ENCODE measurements at places on chromosomes 11 and 22.

- peak; percentile 88 for DNase-seq
Observed at GRCh38 chr11:114166897-114167323, 107.4 kb downstream of the ZBTB16 start.

DNA sequence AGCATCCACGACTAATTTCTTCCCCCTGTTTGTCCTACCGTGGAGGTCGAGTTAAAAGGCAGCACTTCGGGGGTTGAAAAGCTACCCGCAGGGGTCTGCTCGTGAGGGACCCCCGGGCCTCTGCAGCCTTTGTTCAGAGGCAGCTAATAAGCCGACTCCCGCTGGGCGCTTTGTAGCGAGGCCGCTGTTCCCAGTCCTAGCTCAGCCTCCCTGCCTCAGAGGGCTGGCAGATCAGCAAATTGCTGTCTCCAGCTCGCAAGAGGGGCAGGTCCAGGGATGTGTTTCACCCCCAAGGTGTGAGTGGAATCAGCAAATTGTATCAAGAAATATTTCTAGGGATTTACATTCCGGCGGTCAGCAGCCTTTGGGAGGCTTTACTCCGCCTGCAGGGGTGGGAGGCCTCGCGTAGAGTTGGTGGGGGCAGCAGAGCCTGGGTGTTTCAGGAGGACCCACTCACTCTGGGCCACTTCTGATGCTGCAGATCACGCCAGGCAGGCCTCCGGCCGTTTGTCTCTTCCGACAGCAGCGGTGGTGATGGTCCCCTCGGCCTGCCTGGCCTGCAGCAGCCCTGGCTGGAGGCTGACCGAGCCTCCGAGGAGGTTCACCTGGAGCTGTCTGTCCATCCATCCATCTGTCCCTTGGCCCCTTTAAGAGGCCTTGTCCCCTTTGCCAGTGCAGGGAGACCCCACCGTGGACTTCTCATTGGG, 21.6 kb upstream of the KCNQ1OT1 start:
- DNase-seq = no peak

GRCh38 chr11:19890308-19890707, 177.7 kb downstream of the NAV2 start:
- peak; percentile 98 for DNase-seq

DNA sequence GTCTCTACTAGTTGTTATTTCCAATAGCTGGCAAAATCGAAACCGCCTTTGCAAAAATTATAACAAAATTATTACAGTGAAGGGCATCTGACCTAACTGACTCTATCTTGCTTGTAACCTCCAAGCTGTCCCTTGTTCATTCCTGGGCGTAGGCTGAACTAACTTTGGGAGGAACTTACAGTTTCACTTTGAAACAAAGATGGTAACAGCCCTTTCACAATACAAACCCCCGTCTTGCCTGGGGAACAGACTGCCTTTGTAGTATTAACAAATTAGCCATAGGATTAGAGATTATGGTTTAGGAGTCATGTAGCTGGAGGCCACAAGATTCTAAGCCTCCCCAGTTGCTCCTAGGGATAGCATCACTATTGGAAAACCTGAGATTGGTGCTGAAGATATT, 131.6 kb upstream of the HSD17B12 start:
- no peak for DNase-seq

DNA sequence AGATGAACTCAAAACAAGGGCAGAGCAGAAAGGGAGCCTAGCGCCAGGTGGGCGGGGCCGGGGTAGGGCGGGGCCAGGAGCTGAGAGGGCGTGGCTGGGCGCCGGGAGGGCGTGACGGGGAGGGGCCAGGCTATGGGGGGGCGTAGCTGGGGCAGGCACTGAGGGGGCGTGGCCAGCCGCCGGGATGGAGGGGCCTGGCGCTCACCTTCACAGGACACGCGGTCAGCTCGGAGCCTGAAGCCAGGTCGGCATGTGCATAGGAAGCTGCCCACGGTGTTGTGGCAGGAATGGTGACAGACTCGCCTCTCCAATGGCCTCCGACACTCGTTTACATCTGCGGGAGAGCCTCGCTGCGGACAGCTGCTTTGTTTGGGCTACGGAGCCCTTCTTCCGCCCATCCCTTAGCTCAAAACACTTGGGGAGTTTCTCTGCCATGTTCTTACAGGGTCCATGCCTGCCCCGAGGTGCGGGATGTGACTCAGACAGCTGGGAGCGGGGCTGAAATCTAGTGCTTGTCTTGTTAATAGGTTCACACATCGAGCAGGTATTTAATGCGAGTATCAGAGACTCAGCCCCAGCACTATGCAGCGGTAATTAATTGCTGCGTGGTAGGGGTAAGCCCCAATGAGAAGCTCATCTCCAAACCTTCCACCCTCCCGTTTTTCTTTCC, 13.4 kb downstream of the VWCE start:
- DNase-seq = peak; percentile 20

GRCh38 chr11:65434057-65434666, 11.6 kb downstream of the NEAT1 start:
- DNase-seq = no peak

GRCh38 chr11:96260067-96260511, 82.9 kb downstream of the MAML2 start:
- DNase-seq = no peak

- DNase-seq = no peak
Observed at GRCh38 chr11:11117730-11118129, 235.3 kb downstream of the CSNK2A3 start.

DNA sequence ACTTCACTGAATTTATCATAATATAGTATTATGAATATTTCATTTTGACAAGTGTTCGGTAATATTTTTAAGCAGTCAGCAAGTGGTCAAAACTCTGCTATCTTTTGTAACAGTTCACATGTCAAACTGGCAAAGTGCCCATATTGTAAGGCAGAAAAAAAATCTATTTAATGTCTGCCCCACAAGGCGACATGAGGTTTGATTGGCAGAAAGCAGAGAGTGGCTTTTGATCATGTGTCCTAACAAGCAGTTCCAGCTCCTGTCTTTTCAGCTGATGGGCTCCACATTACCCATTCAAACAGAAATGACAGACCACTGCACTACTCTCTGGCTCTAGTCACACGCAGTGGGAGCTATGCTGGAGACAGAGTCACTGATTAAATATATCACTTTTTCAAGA, 59.0 kb downstream of the SOX6 start:
- no peak for DNase-seq

GRCh38 chr22:19207401-19207808, 28.9 kb upstream of the SLC25A1 start:
- DNase-seq = no peak

- no peak for DNase-seq
Observed at GRCh38 chr11:69644962-69645675, 4.2 kb downstream of the CCND1 start.

- DNase-seq = no peak
Observed at GRCh38 chr22:27245056-27245455, 556.5 kb downstream of the MN1 start.

DNA sequence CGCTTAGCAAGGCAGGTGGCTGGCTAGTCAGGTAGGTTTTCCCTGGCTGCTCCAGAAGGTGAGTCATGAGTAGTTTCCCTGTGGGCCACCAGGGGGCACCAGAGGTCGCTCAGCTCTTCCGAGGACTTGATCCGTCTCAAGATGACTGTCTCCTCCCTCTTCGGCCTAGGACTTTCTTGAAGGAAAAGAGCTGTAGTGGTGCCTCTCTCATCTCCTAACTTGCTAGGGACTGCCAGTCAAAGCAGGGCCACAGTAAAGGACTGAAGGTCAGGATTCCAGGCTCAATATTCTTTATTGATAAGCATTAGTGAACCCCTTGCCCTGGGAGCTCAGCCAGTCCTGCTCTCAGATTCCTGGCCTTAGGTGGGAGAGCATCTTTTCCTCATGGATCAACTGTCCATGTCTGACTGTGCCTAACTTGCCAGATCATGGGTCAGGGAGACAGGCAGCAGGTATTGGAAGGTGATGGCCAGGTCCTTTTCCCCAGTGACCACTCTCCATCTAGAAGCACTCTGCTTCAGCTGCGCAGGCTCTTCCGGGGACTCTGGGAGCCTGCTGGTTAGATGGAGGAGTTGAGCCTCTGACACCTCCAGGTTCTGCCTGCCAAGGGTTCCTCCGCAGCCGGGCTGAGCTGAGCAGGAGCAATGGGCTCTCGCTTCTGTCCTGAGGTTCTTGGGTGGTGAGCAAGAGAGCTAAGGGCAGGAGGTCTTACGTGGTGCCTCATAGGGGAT, 1.9 kb downstream of the POLD4 start:
- peak; percentile 76 for DNase-seq

GRCh38 chr11:126341760-126342161, 13.7 kb upstream of the ST3GAL4 start:
- peak; percentile 98 for DNase-seq

DNA sequence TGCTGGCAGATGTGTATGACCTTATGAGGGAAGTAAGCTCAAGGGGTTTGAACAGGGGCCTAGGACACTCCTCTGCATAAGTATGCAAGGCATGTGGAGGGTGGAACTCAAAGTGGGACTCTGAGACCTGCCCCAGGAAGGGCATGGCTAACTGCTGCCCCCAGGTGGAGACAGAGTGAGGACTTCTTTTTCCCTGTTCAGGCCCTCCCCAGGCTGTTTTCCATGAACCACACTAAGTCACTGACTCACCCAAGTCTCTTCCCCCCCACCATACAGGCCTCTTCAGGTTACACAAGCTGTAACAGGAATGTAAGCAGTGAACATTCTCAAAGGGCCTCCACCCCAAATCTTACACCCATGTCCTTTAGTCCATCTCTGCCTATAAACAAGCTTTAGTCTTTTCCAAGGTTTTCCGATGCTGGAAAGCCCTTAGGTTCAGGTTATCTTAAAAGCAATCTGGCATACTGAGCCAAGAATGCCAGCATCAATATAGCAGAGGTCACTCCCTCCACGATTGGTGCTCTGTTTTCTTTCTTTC, 13.1 kb downstream of the EEF1G start:
- peak; percentile 98 for DNase-seq

DNA sequence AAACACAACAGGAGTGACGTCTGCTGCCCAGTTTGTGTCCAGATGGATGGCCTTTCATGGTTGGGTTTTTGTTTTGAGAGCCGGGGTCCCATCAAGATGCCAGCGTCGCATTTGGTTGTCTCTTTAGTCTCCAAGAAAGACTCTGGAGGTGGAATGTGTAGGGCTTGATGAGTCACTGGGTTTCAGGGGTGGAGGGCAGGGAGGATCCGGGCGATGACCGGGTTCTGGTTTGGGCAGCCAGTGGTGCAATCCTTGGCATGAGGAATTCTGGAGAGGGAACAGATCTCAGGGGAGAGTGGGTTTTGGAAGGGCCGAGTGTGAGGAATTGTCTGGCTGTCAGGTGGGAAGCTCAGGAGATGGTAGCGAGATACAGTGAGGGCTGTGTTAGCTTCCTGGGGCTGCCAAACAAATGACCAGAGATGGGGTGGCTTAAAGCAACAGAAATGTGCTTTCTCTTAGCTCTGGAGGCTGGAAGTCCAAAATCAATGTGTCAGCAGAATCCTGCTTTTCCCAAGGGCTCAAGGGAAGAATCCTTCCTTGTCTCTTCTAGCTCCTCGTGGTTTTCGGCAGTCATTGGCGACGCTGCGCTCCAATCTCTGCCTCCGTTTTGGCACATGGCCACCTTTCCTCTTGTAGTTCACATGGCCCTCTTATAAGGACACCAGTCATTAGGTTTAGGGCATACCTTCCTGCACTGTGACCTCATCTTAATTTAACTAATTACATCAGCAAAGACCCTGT, 26.4 kb upstream of the PPFIA1 start:
- peak; percentile 30 for DNase-seq

DNA sequence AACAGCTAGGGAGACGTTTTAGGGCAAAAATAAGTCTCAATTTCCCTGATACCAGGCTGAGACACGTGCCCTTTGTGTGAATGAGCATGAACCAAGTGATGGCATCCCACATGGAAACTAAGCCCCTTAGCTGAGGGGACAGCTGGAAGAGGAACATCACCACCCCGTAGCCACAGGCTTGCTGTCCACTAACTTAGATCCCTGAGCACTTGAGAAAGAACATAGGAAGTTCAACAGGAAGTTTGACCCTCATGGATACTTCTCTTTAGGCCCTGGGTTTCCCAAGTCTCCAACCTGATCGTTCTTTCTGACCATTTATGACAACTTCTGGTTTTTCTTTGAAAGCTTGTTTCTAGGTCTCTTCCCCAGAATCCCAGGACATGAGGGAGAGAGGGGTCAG, 11.6 kb upstream of the CKAP5 start:
- DNase-seq = no peak

- no peak for DNase-seq
Observed at GRCh38 chr11:95556011-95556341, 233.6 kb downstream of the FAM76B start.

GRCh38 chr11:111408789-111409727, 30.0 kb upstream of the POU2AF1 start:
- peak; percentile 7 for DNase-seq

DNA sequence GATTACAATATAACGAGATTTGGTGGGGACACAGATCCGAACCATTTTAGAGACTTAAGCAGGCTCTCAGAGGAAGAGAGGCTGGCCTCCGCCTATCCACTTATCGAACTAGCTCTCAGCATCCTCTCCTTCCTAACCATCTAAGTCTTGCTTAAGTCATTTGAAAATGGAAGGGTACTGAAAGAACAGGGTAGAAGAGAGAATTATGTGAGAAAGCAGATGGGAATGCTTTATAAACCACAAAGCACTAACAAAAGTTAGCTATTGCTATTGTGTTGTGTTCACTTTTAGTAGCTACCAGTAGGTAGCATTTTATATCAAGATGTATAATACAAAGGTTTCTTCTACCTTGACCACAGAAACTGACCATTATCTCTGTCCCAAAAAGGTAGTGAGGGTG, 153.4 kb upstream of the CADM1 start:
- peak; percentile 34 for DNase-seq

- no peak for DNase-seq
Observed at GRCh38 chr11:132971351-132971750, 561.0 kb downstream of the OPCML start.

DNA sequence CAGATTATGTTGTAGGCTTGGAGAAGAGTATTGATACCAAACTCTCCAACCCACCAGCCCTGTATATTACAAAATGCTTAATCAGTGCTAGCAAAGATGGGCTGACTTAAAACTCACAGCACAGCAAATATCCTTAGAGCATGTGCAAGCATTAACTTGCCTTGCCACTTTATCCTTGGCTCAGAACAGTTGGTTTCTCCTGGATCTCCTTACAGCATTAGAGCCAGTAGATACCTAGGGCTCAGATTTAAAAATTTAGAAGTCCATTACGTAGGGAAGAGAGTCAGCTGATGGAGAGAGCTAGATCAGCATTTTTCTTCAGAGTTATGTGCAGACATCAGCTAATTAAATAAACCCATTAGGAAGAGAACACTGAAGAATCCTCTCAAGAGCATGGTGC, 198.5 kb upstream of the ZBED5 start:
- DNase-seq = no peak

GRCh38 chr22:32546935-32547334, 72.3 kb downstream of the FBXO7 start:
- DNase-seq = no peak
